AG04450 (cell line): ENCODE measurements at places on chromosomes 6 and 20.

DNA sequence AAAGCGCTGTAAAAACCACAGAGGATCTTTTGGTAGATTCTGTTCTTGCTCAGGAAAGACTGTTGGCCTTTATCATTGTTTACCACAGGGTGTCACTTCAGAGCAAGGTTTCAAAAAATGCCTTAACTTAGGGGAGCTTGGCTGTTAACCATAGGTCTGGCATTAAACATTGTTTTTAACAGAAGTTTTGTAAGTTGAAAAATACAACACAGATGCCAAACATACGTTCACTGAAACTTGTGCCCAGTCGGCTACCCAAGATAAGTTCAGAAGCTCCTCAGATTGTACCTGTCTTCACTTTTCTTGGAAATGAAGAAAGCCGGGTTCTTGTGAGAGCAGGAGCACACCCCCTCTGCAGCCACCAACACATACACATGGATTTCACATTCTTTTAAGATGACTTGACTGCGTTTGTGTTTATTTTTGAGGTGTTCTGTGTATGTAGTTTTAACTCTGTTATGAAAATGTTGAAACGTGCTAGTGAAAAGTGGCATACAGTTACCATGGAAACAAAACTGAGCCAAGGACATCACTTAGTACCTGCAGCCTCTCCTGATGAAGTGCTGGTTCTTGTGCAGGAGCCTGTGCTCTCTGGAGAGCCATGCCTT is 64.9 kb downstream of the SYCP2L start:
- DNase-seq = peak; percentile 77

DNA sequence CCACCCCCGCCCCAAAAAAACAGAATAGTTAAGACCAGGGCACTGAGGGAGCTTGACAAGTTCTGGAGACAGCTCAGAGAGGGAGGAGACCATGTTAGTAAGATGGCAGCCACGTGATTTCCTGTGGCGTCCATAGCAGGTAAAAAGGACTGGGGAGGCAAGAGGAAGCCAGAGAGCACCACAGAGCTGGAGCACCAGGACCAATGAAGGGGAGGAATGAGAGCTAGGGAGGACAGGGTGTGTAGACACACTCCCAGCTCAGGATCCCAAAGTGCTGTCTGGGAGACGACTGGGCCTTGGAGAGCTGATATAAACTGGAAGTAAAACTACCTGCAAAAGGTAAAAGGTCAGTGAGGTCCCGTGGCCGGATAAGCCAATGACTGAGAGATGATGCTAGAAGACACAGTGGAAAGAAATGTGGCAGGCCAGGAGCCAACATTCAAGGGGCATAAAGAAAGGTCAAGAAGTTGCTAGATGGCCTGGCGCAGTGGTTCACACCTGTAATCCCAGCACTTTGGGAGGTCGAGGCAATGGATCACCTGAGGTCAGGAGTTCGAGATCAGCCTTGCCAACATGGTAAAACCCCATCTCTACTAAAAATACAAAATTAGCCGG is 39.0 kb downstream of the SLC23A2 start:
- DNase-seq = no peak

DNA sequence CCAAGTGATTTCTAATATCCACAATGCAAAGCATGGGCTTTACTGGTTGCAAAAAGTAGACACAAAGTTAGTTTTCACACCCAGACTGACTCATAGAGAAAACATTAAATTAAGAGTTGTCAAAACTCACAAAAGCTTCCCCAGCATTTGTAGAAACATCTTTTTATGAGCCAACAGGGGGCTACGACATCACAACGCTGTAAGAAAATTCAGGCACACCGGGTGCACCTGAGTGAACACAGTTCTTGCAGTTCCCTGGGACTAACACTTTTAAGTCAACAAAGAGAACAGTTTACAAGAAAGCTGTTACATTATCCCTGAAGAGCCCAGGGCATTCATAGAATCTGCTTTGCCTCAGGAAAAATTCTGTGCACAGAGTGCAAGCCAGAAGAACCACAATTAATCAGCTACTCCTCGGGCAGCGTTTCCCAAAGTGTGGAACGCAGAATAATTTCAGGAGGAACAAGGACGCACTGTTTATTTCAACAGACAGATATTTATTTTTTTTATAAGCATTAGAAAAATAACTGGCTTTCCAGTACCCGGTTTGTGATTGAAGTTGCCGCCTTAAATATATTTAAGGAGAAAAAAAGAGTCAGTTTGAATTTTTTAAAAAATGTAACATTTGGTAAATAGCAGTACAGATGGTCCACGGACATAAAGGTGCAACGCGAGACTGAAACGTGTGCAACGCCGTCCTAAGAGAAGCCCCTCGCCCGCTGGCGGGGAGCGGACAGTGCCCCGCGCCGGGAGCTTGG is 1.2 kb downstream of the NCOA5 start:
- no peak for DNase-seq

DNA sequence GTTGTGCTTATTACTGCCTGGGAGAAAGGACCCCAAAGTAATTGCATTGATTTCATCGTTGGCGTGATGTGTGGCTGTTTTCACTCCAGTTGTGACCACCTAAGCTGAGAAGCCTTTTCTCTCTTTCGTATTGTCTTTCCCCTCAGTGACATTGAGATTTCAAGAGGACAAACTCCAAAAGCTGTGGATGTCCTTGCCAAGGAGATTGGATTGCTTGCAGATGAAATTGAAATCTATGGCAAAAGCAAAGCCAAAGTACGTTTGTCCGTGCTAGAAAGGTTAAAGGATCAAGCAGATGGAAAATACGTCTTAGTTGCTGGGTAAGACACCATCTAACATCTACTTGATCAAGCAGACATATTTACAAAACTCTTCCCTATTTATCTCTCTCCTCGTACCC is 60.5 kb downstream of the MTHFD1L start:
- no peak for DNase-seq

GRCh38 chr6:132382630-132383175 is 18.6 kb downstream of the MOXD1 start:
- no peak for DNase-seq

- DNase-seq = no peak
Observed at GRCh38 chr20:37352608-37352980, 6.7 kb downstream of the SRC start.

- no peak for DNase-seq
Observed at GRCh38 chr6:156695742-156696141, 81.4 kb upstream of the ARID1B start.

GRCh38 chr20:20003031-20003954 is 13.9 kb upstream of the NAA20 start:
- DNase-seq = no peak
